Stimulated activated CD4-positive, alpha-beta T cell treated with anti-CD3 and anti-CD28 coated beads, Interleukin-4, amount 100 ng/mL, for 24 hours (primary cell): ENCODE measurements at places on chromosomes 5 and 9.

DNA sequence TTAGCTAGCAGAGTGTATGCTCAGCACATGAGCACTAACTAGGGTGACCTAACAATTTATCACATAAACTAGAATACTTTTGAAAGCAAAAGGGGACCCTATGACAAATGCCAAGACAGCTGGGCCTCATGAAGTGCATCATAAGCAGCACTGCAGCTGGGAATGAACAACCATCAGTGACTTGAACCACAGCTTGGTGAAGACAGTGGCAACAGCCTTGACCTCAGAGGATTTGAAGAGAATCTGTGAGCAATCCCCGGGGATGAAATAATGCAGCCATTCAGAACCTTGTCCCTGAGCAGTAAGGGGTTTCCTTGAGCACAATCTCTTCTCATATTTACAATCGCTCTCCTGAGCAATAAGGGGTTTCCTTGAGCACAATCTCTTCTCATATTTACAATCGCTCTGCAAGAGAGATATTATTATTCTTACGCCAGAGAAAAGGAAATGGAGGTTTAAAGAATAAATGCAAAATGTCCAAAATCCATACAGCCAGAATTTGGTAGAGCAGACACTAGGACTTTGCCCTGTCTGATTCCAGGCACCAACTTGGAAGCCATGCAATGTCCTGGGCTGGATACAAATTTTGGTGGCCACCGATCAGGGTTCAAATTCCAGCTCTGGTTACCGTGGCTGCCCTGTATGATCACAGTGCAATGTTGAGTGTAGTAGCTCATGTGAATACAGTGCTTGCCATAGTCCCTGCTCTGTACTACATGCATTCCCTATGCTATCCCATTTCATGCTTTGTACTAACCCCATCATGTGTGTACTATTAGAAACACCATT is 846 bp upstream of the NSG2 start:
- DNase-seq = no peak

GRCh38 chr9:129160712-129161533 is 17.1 kb downstream of the IER5L start:
- no peak for DNase-seq

GRCh38 chr5:121366515-121366914 is 485.2 kb upstream of the FTMT start:
- DNase-seq = no peak

GRCh38 chr5:39604491-39604890 is 179.7 kb upstream of the DAB2 start:
- no peak for DNase-seq

DNA sequence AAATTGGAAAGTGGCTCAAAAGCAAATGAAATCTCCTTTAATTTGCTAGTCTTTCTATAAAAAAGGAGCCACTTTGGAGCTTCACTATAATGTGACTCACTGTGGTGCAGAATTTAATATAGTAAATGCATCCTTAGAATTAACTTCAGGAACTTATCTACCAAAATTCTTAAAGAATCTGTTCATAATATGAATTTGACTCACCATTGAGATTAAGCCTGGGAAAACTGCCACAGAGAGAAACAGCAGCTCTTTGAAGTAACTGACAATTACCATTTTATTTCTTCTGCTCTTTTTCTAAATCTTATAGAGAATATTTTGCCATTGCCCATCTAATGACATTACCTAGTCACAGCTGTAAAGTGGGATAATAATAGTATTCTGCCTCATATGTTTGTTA is 211.9 kb upstream of the CDH6 start:
- no peak for DNase-seq

- no peak for DNase-seq
These were observed 116.4 kb downstream of the GADD45G start for GRCh38 chr9:89721176-89721700.

GRCh38 chr5:154286557-154286956 is 96.0 kb downstream of the GALNT10 start:
- DNase-seq = no peak

GRCh38 chr5:33321026-33321425 is 119.7 kb upstream of the TARS1 start:
- DNase-seq = no peak

DNA sequence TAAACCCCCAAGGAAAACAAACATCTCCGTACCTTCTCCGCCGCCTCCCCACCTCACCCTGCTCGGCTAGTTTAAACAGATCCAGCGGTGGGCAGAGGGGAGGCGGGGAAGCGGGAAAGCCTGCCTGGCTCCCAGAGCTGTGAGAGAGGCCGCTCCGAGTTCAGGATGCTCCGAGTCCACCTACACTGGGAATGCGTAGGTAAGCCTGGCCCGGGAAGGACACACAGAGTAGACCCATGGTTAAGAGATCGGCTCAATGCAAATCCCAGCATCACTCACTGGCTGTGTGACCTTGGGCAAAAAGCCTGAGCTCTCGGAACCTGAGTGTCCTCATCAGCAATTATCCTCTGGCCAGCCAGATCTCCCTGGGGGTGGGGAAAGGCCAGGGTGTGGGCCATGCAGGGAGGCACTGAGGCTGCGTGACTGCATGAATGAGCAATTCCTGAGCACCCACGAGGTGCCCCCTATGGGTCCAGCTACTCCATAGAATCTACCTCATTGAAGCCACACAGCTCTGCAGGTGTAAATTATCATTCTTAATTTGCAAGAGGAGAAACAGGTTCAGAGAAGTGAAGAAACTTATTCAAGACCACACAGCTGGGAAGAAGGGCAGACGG is 30.5 kb upstream of the LMX1B start:
- DNase-seq = no peak

DNA sequence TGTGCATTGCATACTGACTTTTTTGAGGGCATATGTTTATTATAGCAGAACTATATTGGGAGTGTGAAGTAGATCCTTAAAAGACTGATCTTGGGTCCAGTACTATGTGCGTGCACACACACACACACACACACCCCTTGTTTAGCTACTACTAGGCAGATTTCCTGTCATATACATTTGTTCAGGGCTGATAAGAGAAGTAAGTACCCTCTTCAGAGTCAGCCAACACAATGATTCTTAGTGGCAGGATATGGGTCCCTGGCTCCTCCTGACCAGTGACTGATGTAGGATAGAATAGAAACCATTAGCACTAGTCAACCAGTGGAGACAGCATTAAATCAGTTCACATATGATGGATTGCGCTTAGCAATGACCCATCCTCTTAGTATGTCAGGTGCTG is 76.2 kb upstream of the MIER3 start:
- DNase-seq = no peak

DNA sequence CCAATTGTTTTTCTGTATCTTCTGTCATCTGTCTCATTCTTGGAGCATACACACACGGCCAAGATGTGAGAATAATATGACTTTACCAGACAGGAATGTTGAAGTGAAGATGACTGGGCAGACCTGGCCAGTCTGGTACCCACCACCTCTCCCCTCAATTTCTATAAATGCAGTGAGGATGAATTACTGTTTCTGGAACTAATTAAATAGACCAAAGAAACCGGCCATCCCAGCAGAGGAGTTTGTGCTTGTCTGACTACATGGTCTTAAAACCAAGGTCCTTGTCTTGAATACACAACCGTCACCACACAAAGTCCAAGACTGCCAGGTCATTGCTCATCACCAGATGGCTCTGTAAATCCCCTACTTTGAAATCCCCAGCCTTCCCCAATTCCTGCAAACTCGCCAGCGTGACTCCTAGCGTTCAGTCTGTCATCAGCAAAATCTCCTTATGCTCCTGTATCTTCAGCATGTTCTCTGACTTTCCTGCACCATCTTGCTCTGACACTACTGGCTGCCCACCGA is 147.2 kb downstream of the PDE4D start:
- no peak for DNase-seq

- no peak for DNase-seq
These were observed 91.7 kb downstream of the NTRK2 start for GRCh38 chr9:84761137-84761808.

GRCh38 chr9:115116421-115117284 is 1.3 kb downstream of the TNC start:
- no peak for DNase-seq

- peak; percentile 82 for DNase-seq
These were observed 14.4 kb downstream of the STK10 start for GRCh38 chr5:172173564-172174153.

DNA sequence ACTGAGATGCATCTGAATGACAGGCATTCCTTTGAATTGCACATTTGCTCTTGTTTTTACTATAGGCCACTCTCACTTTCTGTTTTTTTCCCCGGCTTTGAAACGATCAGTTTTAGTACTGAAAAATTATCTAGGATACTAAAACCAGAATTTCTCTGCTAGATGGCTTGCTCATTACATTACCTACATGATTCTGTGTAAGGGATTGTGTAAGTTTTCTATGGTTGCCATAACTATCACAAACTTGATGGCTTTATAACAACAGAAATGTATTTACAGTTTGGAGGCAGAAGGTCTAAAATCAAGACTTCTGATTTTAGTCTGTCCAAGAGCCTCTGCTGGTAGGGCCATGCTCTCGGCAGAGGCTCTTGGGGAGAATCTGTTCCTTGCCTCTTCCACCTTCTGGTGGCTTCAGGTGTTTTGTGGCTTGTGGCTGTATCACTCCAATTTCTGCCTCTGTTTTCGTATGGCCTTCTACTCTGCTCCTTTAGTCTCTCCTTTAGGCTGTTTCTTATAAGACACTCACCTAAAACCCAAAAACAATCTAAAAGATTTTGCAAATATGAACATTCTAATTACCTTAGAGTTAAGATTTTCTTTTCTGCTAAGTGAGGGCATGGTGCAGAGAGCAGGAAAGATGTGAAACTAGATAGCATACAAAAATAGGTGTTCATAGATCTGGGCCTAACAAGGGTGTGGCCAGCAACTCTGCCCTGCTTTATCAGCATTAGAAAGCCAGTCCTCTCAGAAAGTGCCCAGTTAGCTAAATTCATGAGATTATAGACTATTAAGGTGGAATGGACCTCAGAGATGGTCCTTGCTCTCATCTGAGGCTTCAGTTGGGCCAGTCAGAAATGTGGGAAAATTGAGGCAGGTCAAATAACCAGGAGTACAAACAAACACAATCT is 93.3 kb upstream of the CDKN2B start:
- DNase-seq = no peak

GRCh38 chr5:125409234-125409860 is 662.9 kb upstream of the ZNF608 start:
- DNase-seq = no peak

DNA sequence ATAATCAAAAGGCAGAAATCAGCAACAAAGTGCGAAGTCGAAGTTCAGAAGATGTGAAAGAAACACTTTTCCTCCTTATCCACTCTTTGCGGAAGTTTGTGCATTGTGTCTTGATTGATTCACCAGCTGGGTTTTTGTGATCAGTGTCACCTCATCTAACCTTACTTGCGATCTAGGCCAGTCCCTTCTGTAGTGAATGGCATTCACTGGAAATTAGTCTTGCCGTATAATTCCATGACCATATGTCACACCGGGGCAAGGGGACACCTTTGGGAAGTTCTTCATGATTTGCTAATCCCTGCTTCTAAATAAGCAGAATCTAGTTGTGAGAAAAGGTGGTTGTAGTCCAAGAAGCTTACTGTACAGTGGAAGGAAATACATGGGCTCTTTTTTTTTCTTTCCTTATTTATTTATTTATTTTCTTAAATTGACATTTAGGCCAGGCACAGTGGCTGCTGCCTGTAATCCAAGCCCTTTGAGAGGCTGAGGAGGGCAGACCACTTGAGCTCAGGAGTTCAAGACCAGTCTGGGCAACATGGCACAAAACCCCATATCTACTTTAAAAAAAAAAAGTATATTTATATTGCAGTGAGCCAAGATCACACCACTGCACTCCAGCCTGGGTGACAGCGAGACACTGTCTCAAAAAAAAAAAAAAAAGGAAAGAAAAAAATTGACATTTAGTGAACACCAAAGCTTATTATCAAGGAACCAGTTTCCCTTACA is 7.8 kb downstream of the RAI14 start:
- no peak for DNase-seq

DNA sequence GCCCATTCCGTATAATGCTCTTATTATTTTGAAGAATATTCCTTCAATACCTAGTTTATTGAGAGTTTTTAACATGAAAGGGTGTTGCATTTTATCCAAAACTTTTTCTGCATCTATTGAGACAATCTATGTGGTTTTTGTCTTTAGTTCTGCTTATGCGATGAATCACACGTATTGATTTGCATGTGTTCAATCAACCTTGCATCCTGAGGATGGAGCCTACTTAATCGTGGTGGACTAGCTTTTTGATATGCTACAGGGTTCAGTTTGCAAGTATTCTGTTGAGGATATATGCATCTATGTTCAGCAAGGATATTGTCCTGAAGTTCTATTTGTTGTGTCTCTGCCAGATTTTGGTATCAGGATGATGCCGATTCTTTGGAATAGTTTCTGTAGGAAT is 1070.3 kb upstream of the CDH18 start:
- no peak for DNase-seq

DNA sequence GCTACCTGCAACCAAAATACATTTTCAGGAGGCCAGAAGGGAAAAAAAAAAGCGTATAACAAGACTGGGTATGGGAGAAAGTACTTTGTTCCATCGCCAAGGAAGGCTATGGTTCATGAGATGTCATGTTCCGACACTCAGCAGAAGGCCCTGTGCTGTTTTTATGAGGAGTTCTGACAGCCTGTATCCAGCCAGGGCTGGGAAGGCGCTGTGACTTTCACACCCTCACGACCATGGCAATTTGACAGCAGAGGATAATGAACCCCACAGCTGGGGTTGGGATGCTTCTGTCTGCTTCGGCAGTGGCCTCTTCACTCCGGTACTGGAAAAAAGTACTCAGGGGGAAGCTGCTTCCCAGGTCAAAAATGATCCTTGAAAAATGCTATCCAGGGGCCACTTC is 154.4 kb downstream of the PRELID2 start:
- no peak for DNase-seq

DNA sequence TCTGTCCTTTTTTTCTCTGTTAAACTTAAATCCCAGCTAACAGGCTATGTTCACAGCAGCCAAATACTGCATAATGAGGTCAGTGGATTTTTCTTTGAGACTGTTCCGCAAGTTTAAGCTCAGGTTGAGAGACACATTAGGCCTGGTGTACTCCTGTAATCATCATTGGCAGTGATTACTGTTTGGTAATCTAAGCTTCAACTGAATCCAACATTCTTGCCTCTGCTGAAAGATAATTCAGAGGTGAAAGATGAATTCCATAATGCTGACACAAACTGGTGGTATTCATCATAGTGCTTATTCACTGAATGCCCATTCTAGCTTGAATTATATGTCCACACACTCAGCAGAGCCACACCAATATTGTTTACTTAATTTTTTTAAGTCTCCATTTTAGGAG is 108.5 kb downstream of the NFIB start:
- DNase-seq = no peak

DNA sequence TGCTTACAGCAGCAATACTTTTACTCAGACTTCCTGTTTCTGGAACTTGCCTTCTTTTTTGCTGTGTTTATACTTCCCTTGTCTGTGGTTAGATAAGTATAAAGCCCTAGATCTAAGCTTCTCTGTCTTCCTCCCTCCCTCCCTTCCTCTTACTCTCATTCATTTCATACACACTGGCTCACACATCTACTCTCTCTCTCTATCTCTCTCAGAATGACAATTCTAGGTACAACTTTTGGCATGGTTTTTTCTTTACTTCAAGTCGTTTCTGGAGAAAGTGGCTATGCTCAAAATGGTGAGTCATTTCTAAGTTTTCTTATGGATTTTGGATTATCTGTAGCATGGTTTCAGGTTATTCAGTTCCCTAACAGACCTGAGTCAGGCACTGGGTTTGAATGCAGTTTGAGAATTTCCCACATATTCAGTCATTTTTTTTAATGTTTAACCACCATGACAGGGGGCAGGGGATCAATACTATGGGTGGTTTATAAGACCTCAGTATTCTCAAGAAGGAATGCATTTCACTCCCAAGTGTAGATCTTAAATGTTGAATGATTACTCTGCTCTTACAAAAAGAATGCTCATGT is at the start of gene IL7R:
Gene IL7R (plus strand): TSS at position 127 of the 587 bp plus-strand sequence. CDS start 87 bp downstream, at position 214.
- DNase-seq = peak; percentile 50
